Caki2 (cell line): ENCODE measurements at places on chromosomes 3 and 15. TPM values are rescaled to one million over a fixed set of nuclear protein-coding genes. Genes with fewer than 3 reads are reported as not detected.

- no peak for DNase-seq
Observed at GRCh38 chr3:158918451-158918850, 116.6 kb downstream of the MFSD1 start.

Gene LTK
- total RNA-seq = not detected in 2 replicates

- DNase-seq = no peak
Observed at GRCh38 chr3:46925585-46925934, 48.0 kb downstream of the PTH1R start.

GRCh38 chr3:21944251-21944650 is 193.2 kb upstream of the ZNF385D start:
- no peak for DNase-seq

GRCh38 chr3:194318511-194319161 is 32.5 kb downstream of the CPN2 start:
- no peak for DNase-seq

GRCh38 chr15:59548501-59549226 is 62.9 kb upstream of the GCNT3 start:
- no peak for DNase-seq
